Astrocyte (in vitro differentiated cells and primary cell): ENCODE measurements at places on chromosomes 2 and 18. TPM values are rescaled to one million over a fixed set of nuclear protein-coding genes. Genes with fewer than 3 reads are reported as not detected.

DNA sequence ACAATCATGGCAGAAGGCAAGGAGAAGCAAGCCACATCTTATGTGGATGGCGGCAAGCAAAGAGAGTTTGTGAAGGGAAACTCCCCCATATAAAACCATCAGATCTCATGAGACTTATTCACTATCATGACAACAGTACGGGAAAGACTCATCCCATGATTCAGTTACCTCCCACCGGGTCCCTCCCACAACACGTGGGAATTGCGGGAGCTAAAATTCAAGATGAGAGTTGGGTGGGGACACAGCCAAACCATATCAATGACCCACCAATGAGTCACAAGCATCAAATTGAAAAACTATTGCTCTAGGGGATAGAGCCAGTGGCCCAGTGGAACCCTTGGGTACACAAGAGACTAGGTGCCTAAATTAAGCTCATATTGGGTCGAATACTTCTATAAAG lies 157.4 kb downstream of the FBXO15 start:
- H3K4me1 ChIP-seq, result no peaks in the 10 kb centered on the region
- H3K27ac ChIP-seq, result no peak overlapping the region
- no peaks in the 10 kb centered on the region for H3K27me3 ChIP-seq
- no peaks in the 10 kb centered on the region for H3K36me3 ChIP-seq

- no peak for DNase-seq
- H3K4me1 ChIP-seq, result no peaks in the 10 kb centered on the region
- H3K36me3 ChIP-seq, result no peaks in the 10 kb centered on the region
- H3K4me3 ChIP-seq, result no peak overlapping the region
- H3K27me3 ChIP-seq, result peaks cover 3% of the 10 kb centered on the region
These were observed 142.7 kb downstream of the CDH20 start for GRCh38 chr18:61475931-61476330.

DNA sequence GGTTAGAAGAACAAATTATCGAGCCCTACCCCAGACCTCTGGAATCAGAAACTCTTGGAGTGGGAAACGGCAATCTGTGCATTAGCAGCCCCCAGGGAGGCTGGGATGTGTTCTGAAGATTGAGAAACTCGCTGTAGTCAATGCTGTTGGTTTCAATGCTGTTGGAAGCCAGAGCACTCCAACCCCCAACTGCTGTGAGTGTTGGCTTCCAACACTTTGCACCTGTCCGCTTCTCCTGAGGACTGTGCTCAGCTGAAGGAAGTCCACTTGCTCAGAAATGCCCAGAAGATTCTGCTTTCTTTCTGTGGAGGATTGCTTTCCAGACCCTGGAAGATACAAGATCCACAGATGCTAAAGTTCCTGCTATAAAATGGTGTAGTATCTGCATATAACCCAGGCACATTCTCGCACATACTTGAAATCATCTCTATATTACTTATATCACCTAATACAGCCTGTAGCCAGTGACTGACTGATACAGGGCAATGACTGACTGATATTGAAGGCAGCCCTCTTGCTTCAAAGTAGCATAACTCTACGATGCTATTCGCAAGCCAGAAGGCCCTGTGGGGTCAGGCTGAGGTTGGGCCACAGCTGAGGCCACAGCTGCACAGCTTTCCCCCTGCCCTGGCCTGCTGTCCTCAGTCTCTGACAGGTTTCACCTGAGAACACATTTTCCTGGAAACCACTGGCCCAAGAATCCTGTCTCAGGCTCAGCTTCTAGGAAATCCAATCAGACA lies 757.7 kb upstream of the ID2 start:
- H3K27me3 ChIP-seq, result no peaks in the 10 kb centered on the region
- H3K27ac ChIP-seq, result no peak overlapping the region
- no peak overlapping the region for H3K4me3 ChIP-seq
- DNase-seq, result no peak
- H3K36me3 ChIP-seq, result no peaks in the 10 kb centered on the region
- no peaks in the 10 kb centered on the region for H3K4me1 ChIP-seq

DNA sequence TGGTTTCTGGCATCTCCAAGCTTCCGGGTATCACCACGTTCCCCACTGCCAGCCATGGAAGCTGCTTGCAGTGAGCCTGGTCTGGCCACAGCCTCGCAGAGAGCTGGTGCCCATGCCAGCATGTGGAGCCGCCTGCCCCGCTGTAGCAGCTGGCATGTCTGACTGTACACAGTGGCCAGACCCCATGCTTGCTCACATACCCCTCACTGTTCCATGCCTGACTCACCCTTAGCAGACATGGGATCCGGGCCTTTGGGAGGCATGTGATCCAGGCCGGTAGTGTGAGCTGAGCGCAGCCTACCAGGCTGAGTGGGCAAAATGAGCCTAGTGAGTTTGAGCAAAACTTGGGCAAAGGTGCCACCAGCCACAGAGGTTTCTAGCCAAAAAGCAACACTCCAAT lies 18.8 kb upstream of the RPRD1A start:
- no peak overlapping the region for H3K4me3 ChIP-seq
- no peak overlapping the region for H3K27ac ChIP-seq
- no peaks in the 10 kb centered on the region for H3K36me3 ChIP-seq
- DNase-seq, result no peak
- H3K4me1 ChIP-seq, result no peaks in the 10 kb centered on the region

GRCh38 chr18:39966275-39966674 lies 1988.8 kb upstream of the PIK3C3 start:
- H3K27ac ChIP-seq, result no peak overlapping the region
- H3K4me3 ChIP-seq, result no peak overlapping the region
- peaks cover 6% of the 10 kb centered on the region for H3K4me1 ChIP-seq
- H3K36me3 ChIP-seq, result no peaks in the 10 kb centered on the region
- no peak for DNase-seq

- H3K4me1 ChIP-seq, result no peaks in the 10 kb centered on the region
- no peaks in the 10 kb centered on the region for H3K36me3 ChIP-seq
- no peaks in the 10 kb centered on the region for H3K27me3 ChIP-seq
- DNase-seq, result no peak
- no peak overlapping the region for H3K4me3 ChIP-seq
These were observed 443.8 kb downstream of the NCKAP5 start for GRCh38 chr2:133124446-133124845.

DNA sequence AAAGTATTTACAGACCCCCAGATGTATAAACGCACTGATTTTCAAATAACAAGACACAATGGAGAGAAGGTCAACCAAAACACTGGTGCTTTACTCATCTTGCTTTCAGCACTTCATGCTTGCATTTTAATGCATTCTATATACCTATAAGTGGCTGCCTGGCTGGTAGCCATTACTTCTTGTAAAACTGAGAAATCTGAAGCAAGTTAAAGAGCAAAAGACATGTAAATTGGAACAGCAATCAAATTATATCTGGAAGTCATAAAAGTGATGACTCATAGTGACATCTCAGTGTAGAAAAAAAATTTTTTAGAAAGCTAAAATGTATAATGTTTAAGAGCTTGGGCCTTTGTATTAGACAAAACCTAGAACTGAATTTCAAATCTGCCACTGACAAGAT lies 106.2 kb downstream of the CCDC141 start:
- DNase-seq, result no peak
- no peak overlapping the region for H3K27ac ChIP-seq
- no peaks in the 10 kb centered on the region for H3K27me3 ChIP-seq
- H3K4me1 ChIP-seq, result no peaks in the 10 kb centered on the region
- no peak overlapping the region for H3K4me3 ChIP-seq

DNA sequence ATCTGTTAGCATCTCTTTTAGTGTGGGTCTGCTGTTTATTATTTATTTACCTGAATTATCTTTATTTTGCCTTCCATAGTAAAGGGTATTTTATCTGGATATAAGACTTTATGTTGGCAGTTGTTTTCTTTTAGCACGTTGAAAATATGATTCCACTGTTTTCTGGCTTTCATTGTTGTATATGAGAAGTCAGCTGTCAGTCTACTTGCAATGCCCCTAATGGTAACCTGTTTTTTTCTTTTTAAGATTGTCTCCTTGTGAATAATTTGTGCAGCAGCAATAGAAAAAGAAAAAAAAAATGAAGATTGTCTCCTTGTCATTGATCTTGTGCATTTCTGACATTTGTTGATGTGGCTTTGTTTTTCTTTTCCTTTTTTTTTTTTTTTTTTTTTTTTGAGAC lies 27.2 kb downstream of the SNED1 start:
- no peak overlapping the region for H3K4me3 ChIP-seq
- DNase-seq, result no peak
- H3K4me1 ChIP-seq, result no peaks in the 10 kb centered on the region
- no peak overlapping the region for H3K27ac ChIP-seq

DNA sequence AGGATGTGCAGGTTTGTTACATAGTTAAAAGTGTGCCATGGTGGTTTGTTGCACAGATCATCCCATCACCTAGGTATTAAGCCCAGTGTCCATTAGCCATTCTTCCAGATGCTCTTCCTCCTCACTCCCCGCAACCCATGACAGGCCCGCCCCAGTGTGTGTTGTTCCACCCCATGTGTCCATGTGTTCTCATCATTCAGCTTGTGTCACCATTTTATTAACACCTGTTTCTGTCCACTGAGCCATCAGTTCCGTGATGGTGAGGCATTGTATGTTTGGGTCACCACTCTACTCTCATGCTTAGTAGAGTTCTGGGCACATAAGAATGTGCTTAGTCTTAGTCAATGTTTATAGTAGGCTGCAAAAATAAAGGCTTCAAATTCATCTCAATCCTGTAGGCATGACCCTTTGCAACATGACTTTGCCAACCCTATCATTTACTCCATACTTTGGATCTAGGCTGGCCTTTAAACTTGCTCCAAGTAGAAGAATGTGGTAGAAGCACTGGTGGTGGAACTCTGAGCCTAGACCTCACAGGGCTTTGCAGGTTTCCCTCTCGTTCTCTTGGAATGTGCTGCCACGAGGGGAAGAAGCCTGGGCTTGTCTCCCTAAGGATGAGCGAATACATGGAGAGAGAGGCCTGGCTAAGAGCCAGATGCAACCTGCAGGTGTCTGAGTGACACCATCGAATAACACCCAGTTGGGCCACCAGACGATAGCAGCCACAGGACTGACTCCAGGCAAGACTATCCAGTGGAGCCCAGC lies 161.5 kb downstream of the NAPG start:
- H3K4me1 ChIP-seq, result no peaks in the 10 kb centered on the region
- H3K27me3 ChIP-seq, result no peaks in the 10 kb centered on the region
- H3K27ac ChIP-seq, result no peak overlapping the region
- H3K4me3 ChIP-seq, result no peak overlapping the region

DNA sequence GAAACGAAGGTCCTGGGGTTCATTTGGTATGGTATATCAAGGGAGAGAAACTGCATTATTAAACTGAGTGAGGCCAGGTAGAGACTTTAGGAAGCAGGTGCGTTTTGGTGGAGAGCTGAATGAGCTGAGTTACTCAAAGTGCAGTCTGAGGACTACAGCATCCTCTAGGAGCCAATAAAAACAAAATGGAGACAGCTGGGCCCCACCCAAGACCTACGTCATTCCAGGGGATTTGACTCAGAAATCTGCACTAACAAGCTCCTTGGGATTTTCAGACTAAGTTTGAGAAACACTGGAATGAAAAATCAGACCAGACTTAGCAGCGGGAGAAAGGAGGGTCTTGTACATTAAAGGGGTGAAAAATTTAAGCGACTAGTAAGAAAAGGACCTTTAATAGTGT lies 131.5 kb downstream of the UXS1 start:
- no peak for DNase-seq
- H3K4me3 ChIP-seq, result no peak overlapping the region
- H3K36me3 ChIP-seq, result no peaks in the 10 kb centered on the region
- no peaks in the 10 kb centered on the region for H3K4me1 ChIP-seq

DNA sequence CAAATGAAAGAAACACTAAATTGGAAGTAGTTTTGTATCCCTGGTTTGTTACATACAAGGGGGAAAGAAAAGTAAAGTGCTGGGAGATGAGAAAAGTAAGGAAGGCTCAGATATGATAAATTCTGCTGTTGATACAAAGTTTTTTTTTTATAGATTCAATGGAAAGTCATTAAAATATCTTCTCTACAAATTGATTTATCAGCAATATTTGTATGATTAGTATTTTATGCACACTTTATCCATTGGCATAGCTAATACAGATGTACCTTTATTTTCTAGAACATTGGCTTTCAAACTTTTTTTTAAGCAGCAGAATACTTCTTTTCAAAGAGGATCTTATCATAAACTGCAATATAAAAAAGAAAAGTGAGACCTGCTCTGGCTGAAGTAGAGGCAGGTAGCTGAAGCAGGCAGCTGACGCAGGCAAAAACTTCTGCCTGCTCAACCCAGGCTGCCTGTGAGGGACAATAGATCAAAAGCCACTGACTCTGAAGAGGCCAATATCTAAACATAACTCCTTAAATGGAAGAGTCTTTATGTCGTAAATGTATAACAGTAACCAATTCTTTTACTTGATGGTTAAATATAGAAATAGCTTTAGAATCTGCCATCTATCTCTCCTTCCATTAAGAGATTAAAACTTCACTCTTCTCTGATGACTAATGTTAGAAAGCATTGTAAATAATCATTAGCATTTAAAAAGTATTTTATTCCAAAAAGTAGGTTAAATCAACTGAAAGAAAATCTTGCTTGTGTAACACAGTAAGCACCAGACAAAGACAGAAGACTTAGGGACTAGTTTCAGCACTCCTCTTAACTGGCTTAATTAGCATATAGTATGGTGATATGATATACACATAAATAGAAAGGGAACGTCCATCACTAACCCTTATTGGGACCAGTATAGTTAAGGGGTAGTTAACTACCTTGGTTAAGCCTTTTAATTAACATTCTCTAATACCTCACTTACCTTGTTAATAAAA lies 174.2 kb downstream of the SLC39A10 start:
- no peak overlapping the region for H3K4me3 ChIP-seq
- no peak overlapping the region for H3K27ac ChIP-seq
- no peaks in the 10 kb centered on the region for H3K36me3 ChIP-seq

DNA sequence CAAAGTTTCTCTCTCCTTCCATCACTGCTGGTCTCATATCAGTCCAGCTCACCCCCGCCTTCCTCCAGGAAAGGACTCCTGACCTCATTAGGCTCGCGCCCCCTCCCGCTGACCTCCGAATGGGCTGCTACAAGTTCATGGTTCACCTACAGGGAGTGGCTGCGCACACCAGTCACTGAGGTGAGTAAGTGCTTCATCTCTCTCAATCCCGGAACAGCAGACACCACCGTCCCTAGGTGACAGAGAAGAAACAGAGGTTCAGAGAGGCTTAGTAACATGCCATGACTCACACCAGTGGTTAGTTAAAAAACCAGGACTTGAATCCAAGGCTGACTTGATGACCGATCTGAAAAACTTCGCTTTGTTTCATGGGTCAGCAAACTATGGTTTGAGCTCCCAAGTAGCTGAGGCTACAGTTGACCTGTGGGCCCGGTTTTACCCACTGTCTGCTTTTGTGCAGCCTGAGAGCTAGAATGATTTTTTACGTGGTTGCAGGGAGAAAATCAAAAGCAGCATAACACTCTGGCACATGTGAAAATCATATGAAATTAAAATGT lies 42.0 kb downstream of the ZFP36L2 start:
- no peaks in the 10 kb centered on the region for H3K36me3 ChIP-seq
- no peak overlapping the region for H3K27ac ChIP-seq
- H3K4me3 ChIP-seq, result no peak overlapping the region
- peaks cover 13% of the 10 kb centered on the region for H3K4me1 ChIP-seq

KCMF1 gene
- total RNA-seq, result 90.8 and 105 TPM in 2 replicates

GALR1 gene
- total RNA-seq, result not detected in 2 replicates

THOC1 gene
- 20.2 and 23.1 TPM in 2 replicates for total RNA-seq

FBXO36 gene
- 1.9 and 2.8 TPM in 2 replicates for total RNA-seq

CERS6 gene
- 23.4 and 24.8 TPM in 2 replicates for total RNA-seq

EVX2 gene
- total RNA-seq, result not detected in 2 replicates

POTEJ gene
- not detected in 2 replicates for total RNA-seq

MRPL30 gene
- 29.8 and 31.9 TPM in 2 replicates for total RNA-seq
